GM13976 (cell line): ENCODE measurements at places on chromosomes 3 and 15.

DNA sequence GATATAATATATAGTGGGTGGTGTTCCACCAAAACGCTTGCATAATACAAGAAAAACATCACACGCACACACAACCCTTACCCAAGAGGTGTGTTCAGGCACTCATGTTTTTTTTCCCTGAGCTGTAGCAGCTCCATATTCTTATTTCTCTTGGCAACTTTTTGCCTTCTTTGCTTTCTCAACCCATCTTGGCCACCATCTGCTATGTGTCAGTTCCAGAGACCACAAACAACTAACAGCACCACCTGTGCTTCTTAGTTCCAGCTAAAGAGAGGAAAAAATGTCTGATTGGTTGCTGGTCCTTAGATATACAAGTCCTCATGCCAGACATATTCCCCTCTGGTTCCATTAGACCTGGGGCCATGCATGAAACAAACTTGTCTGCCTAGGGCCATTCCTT lies 11.9 kb downstream of the ACTC1 start:
- DNase-seq = no peak

- no peak for DNase-seq
Observed at GRCh38 chr3:1269808-1270207, 177.0 kb downstream of the CNTN6 start.

DNA sequence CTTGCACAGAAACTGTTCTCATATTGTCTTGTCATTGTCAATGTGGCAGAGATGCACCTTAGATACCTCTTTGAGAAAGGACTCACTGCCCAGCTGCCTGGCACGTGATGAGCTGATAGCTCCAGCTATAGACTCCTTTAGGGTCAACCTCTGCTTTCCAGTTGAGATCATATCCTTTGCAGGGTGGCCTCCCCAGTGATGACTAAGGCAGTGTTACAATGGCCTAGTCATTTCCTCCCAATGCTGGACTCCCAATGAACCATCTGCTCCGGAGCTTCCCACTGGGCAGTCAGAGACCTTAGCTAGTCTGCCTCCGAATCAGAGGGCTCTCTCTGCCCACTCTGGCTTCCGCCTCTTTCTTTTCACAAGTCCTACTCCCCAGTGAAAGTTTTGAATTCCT lies 79.5 kb downstream of the CHRD start:
- DNase-seq = no peak

DNA sequence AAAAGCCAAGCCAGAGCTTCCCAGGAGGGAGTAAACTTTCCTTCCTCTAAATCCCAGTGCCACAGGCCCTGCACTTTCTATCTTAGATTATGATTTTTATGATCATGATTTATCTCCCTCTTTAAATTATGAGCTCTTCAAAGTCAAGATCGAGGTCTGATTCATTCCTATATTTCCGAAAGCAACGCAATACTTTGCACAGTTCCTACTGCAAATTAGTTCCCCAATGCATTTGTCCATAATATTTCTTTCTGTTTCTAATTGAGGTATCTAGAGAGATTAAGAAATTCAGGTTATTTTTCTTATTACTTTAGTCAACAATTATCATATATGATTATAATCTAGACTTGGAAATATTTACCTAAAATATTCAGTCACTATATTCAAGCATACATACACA lies 173.1 kb upstream of the LPP start:
- no peak for DNase-seq

DNA sequence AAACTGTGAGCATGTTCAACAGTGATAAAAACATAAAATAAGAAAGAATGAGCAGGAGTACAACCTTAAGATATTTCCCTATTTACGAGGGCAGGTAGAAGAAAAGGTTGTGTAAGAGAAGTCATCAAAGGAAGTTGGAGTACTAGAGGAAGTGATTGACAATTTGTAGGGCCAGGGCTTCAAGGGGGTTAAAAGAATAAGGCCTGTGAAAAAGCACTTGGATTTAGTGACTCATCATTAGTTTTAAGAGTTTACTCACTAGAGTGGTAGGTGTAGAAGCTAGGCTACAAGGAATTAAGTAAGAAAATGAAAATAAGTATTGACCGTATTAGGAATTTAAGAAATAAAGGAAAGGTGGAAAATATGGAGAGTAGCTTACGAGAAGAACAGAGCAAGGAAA lies 23.6 kb downstream of the KCNMB3 start:
- no peak for DNase-seq
